Renal cortex interstitium (tissue), 15 donors: ENCODE measurements at places on chromosomes 2 and 18. TPM values are rescaled to one million over a fixed set of nuclear protein-coding genes. Genes with fewer than 3 reads are reported as not detected.

The ALPP gene
- polyA plus RNA-seq, result not detected

The ERLEC1 gene
- polyA plus RNA-seq, result 67.2 TPM

The LRRTM4 gene
- polyA plus RNA-seq, result 1.3 TPM

The CASP8 gene
- 15.2 TPM for polyA plus RNA-seq

The DSC2 gene
- 36.4 TPM for polyA plus RNA-seq

The RGPD4 gene
- 0.03 TPM for polyA plus RNA-seq

The MPP4 gene
- polyA plus RNA-seq, result 0.41 TPM

The HDHD2 gene
- 52.9 TPM for polyA plus RNA-seq
